ENCODE measurements at places on chromosomes 4 and X.

DNA sequence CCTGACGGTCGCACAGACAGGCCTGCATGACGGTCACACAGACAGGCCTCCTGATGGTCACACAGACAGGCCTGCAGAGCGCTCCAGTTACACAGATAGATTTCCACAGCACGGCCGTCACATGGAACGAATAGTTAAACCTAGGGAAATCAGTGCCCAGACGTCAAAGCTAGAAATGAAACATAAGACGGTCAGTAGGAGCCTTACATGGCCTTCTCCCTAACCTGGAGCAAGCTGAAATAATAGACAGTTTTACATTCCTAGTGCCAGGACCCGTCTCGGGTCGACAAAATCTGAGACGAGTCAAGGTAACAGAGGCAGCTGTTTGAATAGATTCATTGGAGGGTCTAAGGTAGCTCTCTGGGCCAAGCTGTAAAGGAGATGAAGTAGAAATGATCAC lies 126.9 kb downstream of the MTNR1A start:
- no peak for DNase-seq

- DNase-seq, result no peak
These were observed 8.3 kb downstream of the SPON2 start for GRCh38 chr4:1164040-1164439.

- DNase-seq, result peak; percentile 9
These were observed 27.6 kb upstream of the INTU start for GRCh38 chr4:127604949-127605709.

DNA sequence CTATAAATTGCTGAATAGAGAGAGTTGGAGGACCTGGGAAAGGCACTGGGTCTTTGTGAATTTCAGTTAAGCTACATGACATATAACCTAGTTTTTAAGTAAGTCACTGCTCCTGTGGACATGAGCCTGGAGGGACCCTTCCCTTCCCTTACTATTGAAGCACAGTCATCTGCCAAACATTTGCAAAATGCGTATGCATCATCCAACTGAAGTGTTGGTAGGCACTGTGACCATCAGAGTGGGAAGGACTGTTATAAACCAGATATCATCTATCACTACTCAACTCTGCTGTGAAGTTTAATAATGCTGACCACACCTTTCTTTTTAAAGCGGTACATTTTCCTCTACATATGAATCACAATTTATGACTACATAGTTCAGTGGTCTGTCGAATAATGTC lies 5.2 kb downstream of the GABRA3 start:
- no peak for DNase-seq

- DNase-seq, result no peak
These were observed 6.9 kb upstream of the AFF1 start for GRCh38 chr4:86927843-86928395.

DNA sequence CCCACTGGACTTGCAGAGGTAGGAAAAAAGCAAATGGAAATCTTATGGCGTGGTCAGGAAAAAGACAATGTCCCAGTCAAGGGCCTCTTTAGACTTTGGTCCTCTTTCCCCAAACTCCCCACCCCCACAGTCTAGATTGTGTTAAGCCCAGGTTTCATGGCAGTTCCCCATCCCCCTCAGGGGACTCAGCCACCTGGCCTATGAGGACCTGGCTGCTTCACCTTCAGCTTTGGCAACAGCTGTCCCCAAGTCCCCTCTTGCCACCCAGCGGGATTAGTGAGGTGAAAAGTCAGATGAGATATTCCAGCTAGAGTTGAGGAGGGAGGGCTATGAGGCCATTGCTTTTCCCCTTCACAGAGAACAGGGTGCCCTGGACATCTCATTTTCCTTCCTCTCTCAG lies 457 bp downstream of the RIPPLY1 start:
- no peak for DNase-seq

GRCh38 chrX:38211891-38212635 lies 8.6 kb downstream of the SRPX start:
- DNase-seq, result no peak

DNA sequence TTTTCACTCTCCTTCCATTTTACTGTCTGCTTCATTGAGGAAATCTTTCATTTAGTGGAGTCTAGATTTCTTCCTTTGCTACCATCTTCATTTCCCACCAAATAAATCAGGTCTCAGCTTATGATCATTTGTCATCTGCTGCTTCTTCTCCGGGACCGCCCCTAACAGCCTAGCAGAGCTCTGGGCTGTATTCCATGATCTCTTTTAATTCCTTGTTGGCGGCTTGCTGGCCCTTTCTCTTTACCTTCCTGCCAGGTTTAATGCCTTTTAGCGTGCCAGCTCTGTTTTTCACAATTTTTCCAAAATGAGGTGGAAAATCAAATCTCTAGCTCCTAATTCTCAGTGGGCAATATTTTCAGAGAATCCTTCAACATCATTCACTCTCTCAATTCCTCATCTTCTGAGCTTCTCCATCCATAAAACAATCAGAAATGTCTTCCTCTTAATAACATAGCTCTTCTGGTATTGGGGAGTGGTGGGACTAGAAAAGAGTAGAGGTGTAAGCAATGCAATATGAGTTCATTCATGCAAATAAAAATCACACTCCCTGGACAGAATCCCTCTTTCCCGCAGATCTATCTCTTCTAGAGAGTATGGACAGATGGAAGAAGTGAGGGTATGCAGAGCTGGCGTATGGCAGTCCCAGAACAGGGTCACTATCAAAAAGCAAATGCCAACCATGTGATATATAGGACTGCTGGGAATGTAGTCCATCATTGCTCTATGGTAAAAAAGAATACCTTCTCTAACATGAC lies 491.3 kb downstream of the KCNIP4 start:
- DNase-seq, result no peak

GRCh38 chr4:518569-519083 lies 19.6 kb downstream of the PIGG start:
- no peak for DNase-seq

GRCh38 chrX:130118441-130119311 lies 8.4 kb upstream of the ELF4 start:
- no peak for DNase-seq

DNA sequence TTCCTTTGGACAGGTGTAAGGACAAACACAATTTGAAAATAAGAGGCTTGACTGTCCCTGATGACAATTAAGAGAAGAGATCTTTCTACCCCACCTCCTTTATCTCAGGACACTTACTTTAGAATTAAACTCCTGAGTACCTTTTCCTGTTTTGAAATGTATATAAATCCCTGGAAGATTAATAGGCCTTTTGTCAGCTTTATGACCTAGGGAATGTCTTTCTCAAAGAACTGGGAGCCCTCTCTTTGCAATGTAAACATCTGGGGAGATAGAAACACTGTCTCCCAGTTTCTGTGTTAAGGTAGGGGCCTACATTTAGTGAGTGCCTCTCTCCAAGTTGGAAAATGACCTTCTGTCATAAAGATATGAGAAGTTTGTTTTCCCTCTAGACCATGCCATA lies 31.7 kb downstream of the AGA start:
- DNase-seq, result no peak

- no peak for DNase-seq
These were observed 230.2 kb downstream of the CLCN4 start for GRCh38 chrX:10387011-10387410.

- DNase-seq, result no peak
These were observed 137.7 kb downstream of the BTC start for GRCh38 chr4:74656596-74656995.

DNA sequence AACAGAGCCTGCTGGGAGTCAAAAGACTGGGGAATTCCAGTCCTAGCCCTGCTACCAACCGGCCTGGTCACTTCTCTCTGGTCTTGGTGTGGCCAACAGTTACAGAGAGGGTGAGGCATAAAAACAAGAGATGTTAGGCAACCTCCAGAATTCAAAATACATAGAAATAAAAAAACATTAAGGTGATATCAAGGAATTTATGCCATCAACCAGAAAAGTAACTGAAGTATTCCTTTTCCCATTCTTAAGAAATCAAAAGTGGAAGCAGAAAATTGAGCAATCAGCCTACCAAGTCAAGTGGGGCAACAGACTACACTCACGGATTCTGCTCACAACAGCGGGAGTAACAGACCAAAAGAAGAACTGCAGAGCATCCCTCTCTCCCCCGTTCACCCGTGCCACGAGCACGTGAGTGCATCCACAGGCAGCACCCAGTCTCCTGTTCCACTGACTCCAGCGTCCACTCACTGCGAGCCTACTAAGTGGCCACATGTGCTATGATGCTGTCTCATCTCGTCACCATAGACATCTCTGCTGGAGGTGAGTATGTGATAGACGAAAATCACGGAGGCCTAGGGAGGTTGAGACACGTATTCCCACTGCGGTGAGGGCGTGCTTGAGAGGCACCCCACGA lies 29.3 kb downstream of the AFAP1 start:
- no peak for DNase-seq

DNA sequence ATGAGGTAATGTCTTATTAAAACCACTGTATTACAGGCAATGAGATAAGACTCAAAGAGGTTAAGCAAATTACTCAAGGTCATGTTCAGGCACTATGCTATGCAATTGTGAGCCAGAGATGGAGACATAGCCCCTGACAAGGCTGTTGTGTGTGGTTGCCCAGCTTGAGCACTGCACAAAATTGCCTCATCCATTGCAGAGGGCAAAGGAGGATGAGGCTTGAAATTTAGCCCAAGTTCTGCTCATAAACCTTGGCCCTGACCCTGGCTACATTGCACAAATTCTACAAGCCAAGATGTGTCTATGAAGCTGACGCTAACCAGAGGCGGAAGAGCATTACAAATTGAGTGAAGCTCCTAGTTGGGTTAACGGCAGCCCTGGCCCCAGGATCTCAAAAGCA lies 65.6 kb upstream of the PGM2 start:
- DNase-seq, result no peak

DNA sequence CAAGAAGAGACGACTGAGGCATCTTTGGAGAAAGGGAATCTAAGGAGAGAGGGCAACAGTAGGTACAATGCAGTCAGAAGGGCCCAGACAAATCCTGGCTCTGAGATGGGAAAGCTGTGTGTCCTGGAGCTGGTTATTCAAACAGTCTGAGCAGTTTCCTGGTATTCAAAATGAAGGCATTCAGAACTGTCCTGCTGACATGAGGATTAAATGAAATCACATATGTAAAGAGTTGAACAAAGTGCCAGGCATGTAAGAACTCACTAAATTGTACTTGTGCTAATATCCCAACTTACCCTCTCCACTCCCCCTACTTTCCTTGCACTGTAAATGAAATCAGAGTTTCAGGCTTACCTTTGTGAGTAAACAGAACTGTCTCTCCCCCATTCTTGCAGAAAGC lies 60.9 kb upstream of the LDB2 start:
- no peak for DNase-seq

DNA sequence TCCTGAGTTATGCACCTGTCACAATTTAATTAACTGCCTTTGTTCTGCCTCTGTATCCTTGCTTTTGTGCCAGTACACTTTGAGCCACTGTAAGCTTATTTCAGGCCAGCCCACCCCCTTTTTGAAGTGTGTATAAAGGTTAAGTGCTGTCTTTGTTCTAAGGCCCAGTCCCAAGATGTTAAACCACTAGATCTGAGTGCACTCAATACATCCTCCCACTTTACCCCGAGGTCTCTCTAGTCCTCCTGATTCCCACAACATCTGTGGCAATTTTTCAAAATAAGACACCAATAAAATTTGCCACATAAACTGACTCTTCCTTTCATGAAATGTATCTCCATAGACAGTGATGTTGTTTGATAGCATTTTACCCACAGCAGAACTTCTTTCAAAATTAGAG lies 124.1 kb upstream of the SPIN4 start:
- DNase-seq, result no peak

GRCh38 chr4:150609131-150609530 lies 27.2 kb downstream of the MAB21L2 start:
- DNase-seq, result no peak

GRCh38 chr4:52861171-52861823 lies 820 bp upstream of the RASL11B start:
- no peak for DNase-seq
